Cardiac septum (tissue), 1 donor: ENCODE measurements at places on chromosomes 12 and 14.

DNA sequence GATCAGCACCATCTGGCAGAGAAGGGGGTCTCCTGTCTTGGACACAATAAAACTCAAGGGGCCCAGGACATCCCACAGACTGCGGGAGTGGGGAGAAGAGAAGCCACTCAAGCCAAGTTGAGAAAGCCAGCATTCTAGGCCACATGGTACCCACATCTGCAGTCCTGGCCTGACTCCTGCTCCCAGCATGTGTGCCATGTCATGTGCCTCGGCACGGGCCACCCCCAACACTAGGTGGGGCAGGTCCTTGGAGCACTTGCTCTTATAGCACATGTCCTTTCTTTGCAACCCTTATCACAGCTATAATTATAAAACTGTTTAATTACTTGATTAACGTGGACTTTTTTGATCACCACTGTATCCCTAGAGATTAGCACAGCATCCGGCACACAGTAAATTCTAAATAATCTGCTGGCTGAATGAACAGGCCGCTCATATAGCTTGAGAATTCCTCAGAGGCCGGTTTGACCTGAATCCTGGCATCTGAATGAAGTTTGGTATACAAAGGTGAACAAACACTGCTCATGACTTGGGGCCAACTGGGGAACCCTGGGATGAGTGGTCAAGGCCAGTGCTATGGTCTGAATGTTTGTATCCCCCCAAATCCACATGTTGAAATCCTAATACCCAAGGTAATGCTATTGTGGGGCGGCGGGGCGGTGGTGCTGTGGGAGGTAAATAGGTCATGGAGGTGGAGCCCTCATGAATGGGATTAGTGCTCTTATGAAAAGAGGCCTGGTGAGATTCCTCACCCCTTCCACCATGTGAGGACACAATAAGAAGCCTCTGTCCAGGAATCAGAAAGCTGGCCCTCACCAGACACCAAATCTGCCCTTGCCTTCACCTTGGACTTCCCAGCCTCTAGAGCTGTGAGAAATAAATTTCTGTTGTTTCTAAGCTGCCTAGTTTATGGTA lies 6.6 kb downstream of the NCKAP5L start:
- DNase-seq = no peak

- no peak for DNase-seq
These were observed 21.3 kb downstream of the FKBP11 start for GRCh38 chr12:48903982-48904411.

DNA sequence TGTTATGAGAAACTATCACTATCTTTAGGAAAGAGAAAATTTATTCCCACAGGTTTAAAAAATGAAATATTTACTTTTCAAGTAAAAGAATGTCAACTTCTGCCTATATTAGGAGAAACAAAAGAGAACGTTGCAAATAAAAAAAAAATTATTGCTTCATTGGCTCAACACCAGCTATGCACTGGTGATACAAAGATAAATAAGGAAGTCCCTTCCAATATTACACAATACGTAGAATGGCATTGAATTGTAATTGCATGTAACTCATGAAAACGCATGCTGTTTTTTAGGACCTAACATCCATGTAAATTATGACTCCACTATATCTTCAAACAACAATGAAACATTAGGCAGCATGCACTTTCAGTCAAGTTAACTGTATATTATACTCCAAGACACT lies 56.4 kb upstream of the RERGL start:
- DNase-seq = no peak

DNA sequence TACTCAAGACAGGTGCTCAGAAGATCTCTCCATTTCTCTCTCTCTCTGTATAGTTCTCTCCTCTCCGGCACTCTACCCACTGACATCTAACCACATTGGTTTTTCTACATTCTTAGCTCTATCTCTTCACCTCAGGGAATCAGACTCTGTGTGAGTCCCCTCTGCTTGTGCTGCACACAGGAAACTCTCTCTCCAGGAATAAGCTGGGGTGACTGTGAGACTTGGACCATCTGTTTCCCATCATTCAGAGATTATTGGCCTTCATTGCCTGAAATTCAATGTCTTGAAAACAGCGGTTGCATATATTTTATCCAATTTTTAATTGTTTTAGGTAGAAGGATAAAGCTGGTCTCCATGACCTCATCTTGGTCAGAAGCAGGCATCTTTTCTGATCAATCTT lies 105.0 kb downstream of the SLC35F4 start:
- no peak for DNase-seq

GRCh38 chr14:49621114-49621881 lies 699 bp downstream of the MGAT2 start:
- DNase-seq = peak; percentile 91
